ENCODE measurements at places on chromosomes 3 and 15. TPM values are rescaled to one million over a fixed set of nuclear protein-coding genes. Genes with fewer than 3 reads are reported as not detected.

- H3K4me1 ChIP-seq = no peaks in the 10 kb centered on the region
- H3K27me3 ChIP-seq = no peaks in the 10 kb centered on the region
- H3K27ac ChIP-seq = no peak overlapping the region
- H3K36me3 ChIP-seq = no peaks in the 10 kb centered on the region
- no peak for DNase-seq
- H3K4me3 ChIP-seq = no peak overlapping the region
Measured at GRCh38 chr3:107915706-107916105, 175.1 kb downstream of the CD47 start.

OIP5 gene
- 0.31 TPM for polyA plus RNA-seq

SAXO2 gene
- 0.80 TPM for polyA plus RNA-seq

DNA sequence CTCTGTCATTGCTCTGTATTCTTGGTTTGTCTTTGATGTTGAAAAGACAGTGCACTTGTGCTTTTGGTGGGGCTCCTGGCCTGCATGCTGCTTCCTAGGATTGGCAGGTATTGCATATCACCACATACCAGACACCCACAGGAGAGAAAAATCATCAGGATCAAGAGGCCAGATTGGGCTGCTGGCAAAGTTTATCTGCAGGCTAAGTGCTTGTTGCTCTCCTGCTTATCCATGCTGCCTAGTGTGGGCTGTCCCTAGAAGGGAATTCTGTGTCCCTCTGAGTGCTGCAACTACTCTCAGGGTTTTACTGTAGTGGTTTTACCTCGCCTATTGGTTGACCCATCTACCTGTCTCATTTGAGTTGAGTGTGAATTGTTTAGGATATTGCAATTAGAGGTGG, 833 bp upstream of the SLC22A13 start:
- no peak for DNase-seq
- H3K4me3 ChIP-seq = no peak overlapping the region
- peaks cover 14% of the 10 kb centered on the region for H3K4me1 ChIP-seq
- H3K36me3 ChIP-seq = peaks cover 4% of the 10 kb centered on the region

GRCh38 chr15:54998661-54999060, 198.1 kb downstream of the RSL24D1 start:
- no peak for DNase-seq
- no peaks in the 10 kb centered on the region for H3K27me3 ChIP-seq
- no peaks in the 10 kb centered on the region for H3K36me3 ChIP-seq
- no peaks in the 10 kb centered on the region for H3K4me1 ChIP-seq

- no peaks in the 10 kb centered on the region for H3K27me3 ChIP-seq
- no peaks in the 10 kb centered on the region for H3K36me3 ChIP-seq
- H3K4me3 ChIP-seq = no peak overlapping the region
- no peak overlapping the region for H3K27ac ChIP-seq
Measured at GRCh38 chr3:73107676-73108187, 46.3 kb downstream of the EBLN2 start.

DNA sequence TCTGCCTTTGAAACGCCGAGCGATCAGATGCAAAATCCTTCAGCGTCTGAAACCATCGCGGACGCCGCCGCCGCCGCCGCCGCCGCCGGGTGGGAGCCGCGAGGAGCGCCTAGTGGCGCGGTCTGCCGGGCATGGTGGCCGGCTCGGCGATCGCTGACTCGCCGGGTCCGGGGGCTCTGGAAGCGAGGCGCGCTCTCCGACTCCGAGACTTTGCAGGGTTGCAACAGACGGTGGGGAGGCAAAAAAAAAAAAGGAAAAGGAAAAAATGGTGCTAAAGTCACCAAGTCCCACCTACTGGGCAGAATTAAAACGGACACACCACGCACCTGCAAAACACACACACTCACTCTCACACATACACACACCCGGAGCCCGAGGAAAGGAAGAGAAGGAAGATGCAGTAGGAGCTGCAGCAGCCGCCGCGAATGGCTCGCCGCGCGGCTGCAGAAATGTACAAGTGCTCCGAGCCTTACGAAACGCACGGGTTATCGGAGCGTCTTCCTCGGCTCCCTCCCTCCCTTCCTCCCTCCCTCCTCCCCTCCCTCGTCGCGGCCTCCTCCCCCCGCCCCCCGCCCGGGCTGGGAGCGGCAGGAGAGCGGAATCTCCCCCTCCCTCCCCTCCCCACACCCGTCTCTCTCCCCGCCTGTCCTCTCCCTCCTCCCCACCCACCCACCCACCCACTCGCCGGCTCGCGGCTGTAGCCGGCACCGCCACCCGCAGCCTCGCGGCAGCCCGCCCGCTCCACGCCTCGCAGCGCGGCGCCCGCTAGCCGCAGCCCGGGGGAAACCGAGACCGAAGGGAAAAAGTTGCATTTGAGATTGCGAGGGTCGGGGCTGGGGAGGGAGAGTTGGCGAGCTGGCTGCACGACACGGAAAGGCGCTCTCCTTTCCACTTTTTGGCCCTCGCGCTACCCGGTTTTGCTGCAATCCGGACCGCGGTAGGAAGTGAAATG, at the start of gene NTRK3:
NTRK3 (minus strand) TSS at position 461 of the 952 bp plus-strand sequence. CDS start 586 bp downstream, outside the sequence.
- H3K4me1 ChIP-seq = peaks cover 9% of the 10 kb centered on the region
- no peak for DNase-seq
- peak within 1 kb of the TSS; percentile 30 for H3K27ac ChIP-seq
- H3K27me3 ChIP-seq = peaks cover 63% of the 10 kb centered on the region
- no peaks in the 10 kb centered on the region for H3K36me3 ChIP-seq

DNA sequence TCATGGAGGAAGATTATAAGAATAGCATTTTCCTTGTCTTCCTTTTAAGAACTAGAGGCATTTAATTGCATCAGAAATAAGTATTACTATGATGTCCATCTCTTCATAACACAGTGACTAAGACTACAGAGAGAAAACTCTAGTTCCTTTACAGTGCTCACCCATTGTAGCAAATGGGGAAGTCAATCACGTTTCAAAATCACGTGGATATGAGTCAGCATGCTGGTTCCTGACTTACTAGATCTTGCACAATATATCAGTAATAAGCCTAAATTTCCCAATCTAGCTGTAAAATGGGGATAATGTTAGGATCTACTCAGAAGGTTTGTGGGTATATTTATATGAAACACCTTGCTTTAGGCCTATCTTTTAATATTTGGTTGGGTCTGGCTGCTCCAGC, 254.8 kb upstream of the EOMES start:
- H3K4me3 ChIP-seq = no peak overlapping the region
- no peak for DNase-seq
- H3K36me3 ChIP-seq = no peaks in the 10 kb centered on the region
- H3K27ac ChIP-seq = no peak overlapping the region

GOLGA8M gene
- polyA plus RNA-seq = 0.05 TPM

DNA sequence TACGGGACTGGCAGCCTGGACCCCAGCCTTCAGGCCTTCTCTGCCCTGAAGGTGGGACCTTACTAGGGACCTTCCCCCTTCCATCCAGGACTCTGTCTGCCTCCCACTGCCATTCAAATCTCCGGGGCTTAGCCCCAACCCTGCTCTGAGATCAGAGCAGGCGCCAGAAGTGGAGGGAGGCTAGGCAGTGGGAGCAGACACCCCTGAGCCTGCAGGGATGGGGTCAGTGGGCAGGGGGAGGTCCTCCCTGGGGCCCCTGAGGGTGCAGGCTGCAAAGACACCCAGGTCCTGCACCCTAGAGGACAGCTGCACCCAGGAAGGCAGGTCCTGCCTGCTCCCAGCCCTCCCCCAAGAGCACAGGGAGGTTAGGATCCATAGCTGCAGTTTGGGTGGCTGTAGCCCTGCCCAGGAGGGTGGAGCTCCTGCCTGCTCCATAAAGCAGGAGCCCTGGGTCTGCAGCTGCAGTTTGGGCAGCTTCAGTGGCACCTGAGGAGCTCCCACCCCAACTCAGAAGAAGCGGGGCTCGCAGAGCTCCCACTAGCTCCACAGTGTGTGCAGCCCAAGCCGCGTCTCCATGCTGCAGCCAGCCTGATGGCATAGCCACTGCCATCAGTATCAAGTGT, 8.1 kb upstream of the POC1A start:
- H3K36me3 ChIP-seq = no peaks in the 10 kb centered on the region
- H3K4me3 ChIP-seq = no peak overlapping the region
- H3K4me1 ChIP-seq = peaks cover 4% of the 10 kb centered on the region
- H3K27ac ChIP-seq = no peak overlapping the region
- no peaks in the 10 kb centered on the region for H3K27me3 ChIP-seq

DNA sequence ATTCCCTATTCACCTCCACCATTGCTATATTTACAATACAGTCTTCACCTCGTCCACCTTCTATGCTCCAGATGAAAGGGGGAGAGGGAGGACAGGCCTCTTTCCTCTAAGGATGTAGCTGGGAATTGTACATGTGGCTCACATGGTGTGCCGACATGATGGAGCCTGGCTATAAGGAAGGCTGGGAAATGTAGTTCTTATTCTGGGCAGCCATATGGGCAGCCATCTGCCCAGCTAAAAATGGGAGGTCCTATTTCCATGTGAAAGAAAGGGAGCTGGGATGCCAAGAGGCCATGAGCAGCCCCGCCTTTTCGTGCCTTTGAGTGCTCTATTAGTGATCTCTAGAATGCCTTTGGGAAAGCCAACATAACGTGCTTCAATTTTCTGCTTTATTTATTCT, 27.1 kb upstream of the MGLL start:
- no peaks in the 10 kb centered on the region for H3K4me1 ChIP-seq
- DNase-seq = no peak
- H3K27ac ChIP-seq = no peak overlapping the region
- no peaks in the 10 kb centered on the region for H3K36me3 ChIP-seq
- H3K27me3 ChIP-seq = no peaks in the 10 kb centered on the region

DNA sequence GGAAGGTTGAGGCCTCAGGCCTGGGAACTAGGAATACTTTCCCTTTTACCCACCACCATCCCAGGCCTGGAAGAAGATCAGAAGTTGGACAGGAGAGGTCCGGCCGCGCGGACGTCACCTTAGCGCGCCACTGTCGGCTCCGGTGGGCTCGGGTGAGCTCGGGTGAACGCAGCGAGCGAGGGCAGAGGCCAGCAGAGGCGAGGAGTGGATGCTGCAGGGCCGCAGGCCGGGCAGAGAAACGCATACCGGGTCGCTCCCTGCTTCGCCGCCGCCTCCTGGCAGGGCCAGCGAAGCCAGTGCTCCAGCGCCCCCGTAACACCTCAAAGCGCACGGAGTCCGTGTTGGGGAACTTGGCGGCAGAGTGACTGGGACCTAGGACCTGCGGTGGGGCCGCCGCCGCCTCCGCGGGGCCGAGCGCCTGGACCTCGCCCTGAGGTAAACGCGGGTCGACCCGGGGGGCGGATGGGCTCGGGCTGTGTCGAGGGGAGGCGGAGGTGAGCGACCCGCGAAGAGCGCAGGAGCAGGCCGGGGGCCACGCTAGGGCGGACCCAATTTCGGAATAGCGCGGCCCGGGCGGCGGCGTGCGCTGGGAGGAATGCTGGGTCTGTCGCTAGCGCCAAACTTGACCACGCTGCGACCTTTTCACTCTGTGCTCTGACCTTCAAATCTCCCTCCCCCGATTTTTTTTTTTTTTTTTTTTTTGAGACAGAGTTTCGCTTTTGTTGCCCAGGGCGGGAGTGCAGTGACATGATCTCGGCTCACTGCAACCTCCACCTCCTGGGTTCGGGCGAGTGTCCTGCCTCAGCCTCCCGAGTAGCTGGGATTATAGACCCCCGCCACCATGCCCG, 1.6 kb downstream of the CYP11A1 start:
- H3K4me3 ChIP-seq = peak overlapping the region; percentile 79
- H3K4me1 ChIP-seq = no peaks in the 10 kb centered on the region
- DNase-seq = peak; percentile 74
- H3K27ac ChIP-seq = no peak overlapping the region
- H3K36me3 ChIP-seq = no peaks in the 10 kb centered on the region

GRCh38 chr3:119817071-119817470, 35.2 kb downstream of the NR1I2 start:
- peaks cover 2% of the 10 kb centered on the region for H3K27me3 ChIP-seq
- no peak overlapping the region for H3K27ac ChIP-seq
- H3K4me3 ChIP-seq = no peak overlapping the region
- no peaks in the 10 kb centered on the region for H3K4me1 ChIP-seq

- no peak for DNase-seq
- no peaks in the 10 kb centered on the region for H3K27me3 ChIP-seq
Measured at GRCh38 chr15:34240537-34240936, 15.7 kb downstream of the EMC4 start.

DNA sequence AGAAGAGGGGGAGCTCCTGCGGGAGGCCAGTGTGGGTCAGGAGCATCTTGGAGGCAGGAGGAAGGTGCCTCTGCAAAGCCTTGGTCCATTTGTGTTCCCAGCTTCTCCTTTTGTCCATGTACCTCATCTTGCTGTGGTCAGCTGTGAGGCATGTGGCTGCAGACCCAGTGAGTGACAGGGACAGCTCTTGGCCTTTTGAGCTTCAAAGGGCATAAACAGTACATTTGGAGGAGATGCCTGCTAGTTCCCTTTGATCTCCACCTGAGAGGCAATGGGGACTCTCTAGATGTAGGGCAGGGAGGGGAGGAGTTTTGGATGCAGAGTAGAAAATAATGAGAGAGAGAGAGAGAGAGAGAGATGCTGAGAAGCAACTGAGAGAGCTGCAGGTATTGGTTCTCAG, 270.0 kb downstream of the TLE3 start:
- no peak overlapping the region for H3K27ac ChIP-seq
- no peaks in the 10 kb centered on the region for H3K36me3 ChIP-seq
- no peaks in the 10 kb centered on the region for H3K4me1 ChIP-seq
- H3K4me3 ChIP-seq = no peak overlapping the region
- no peak for DNase-seq

GP9 gene
- 0.09 TPM for polyA plus RNA-seq

IMPG2 gene
- 0.08 TPM for polyA plus RNA-seq

DNA sequence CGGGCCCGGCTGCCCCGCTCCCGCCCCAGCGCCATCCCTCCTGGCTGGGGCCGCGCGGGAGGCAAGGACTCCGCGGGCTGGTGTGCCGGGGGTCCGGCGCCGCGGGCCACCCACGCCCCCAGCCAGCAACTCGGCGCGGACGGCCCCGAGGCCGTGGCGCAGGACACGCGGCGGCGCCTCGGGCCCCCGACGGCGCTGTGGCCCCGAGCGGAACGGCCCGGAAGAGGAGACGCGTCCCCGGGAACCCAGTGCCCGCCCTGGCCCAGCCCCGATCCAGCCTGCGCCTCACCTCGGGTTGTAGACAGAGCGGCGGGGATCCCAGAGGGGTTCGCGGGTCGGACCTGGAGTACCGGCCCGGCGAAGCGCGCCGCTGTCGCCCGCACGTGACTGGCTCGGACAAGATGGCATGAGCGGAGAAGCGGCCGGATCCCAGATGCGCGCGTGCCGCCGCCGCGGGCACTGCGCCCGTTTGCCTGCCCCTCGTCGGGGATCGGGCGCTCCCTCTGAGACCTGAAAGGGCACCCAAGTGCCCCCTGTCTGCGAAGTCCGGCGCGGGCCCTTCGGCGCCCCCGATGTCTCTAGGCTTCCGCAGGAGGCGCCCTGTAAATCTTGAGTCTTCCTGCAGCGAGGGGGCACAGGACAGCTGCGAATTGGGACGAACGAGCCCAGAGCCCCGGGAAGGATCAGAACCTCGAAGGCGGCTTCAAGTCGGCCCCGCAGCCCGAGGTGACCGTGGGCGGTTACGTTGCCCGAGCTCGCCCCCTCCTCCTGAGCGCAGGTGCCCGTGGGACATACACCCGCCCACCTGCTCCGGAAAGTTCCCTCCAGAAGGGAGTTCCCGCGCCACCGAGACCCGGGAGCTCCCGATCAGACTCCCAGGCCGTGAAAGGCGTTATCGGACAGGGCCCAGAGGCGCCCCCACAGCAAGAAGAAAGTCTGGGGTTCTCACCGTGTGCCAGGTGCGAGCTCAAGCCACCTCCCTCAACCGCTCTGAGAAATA, 598 bp upstream of the SFMBT1 start:
- no peaks in the 10 kb centered on the region for H3K36me3 ChIP-seq
- H3K27me3 ChIP-seq = no peaks in the 10 kb centered on the region
- peaks cover 19% of the 10 kb centered on the region for H3K4me1 ChIP-seq
- peak overlapping the region; percentile 89 for H3K4me3 ChIP-seq
- DNase-seq = peak; percentile 81

GRCh38 chr15:48582452-48583247, 62.9 kb downstream of the FBN1 start:
- H3K27ac ChIP-seq = no peak overlapping the region
- no peaks in the 10 kb centered on the region for H3K4me1 ChIP-seq
- DNase-seq = no peak
- H3K36me3 ChIP-seq = no peaks in the 10 kb centered on the region

- no peaks in the 10 kb centered on the region for H3K27me3 ChIP-seq
- H3K4me1 ChIP-seq = no peaks in the 10 kb centered on the region
- no peak for DNase-seq
Measured at GRCh38 chr3:186189492-186189891, 80.6 kb upstream of the ETV5 start.

Data from psoas muscle (tissue), 8 donors.